ENCODE measurements at places on chromosomes 4 and X.

DNA sequence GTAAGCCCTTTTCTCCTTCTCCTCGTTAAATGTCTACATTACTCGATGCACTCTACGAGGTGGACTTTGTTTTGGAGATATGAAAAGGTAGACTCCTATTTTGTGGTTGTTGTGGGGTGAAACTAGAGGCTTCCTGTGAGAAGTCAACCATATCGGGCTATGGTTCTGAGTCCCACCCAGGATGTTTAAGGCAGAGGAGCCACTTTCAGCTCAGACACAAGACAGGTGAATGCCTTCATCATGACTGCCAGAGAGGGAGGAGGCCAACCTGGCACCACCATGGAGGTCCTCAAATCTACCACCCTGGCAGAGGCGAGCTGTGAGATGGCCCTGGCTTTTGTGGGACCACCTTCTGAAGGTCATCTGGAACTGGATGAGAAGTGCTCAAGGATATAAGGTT lies 154.4 kb upstream of the KLF3 start:
- DNase-seq = no peak

GRCh38 chr4:149292425-149293007 lies 523.1 kb downstream of the IQCM start:
- no peak for DNase-seq

GRCh38 chr4:114386637-114387233 lies 211.9 kb upstream of the UGT8 start:
- DNase-seq = no peak

DNA sequence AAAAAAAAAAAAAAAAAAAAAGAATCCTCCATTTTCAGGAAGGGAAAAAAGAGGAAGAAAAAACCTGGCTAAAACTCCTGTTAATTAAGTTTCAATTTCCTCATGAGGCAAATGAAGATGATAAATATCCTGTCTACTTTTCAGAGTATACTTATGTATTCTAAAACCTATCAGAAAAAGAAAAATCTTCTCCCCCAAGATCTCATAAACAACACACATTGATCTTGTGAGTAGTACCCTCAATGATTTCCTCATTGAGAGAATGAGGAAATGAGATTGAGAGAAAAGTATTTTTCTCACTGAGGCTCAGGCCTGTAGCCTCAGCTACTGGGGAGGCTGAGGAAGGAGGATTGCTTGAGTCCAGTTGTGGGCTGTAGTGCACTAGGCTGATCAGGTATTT lies 146.7 kb downstream of the TET2 start:
- no peak for DNase-seq

DNA sequence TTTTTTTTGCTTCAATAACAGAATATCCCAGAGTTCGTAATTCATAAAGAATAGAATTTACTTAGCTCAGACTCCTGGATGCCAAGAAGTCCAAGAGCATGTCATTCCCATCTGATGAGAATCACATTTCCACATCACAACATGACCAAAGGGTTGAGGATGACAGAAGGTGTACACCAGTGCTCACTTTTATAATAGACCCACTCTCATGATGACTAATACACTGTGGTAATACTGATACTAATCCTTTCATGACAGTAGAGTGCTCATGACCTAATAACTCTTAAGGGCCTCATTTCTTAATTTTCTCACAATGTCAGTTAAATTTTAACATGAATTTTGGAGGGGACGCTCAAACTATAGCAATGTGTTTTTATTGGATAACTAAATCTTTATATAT lies 69.2 kb downstream of the ZNF732 start:
- DNase-seq = no peak

DNA sequence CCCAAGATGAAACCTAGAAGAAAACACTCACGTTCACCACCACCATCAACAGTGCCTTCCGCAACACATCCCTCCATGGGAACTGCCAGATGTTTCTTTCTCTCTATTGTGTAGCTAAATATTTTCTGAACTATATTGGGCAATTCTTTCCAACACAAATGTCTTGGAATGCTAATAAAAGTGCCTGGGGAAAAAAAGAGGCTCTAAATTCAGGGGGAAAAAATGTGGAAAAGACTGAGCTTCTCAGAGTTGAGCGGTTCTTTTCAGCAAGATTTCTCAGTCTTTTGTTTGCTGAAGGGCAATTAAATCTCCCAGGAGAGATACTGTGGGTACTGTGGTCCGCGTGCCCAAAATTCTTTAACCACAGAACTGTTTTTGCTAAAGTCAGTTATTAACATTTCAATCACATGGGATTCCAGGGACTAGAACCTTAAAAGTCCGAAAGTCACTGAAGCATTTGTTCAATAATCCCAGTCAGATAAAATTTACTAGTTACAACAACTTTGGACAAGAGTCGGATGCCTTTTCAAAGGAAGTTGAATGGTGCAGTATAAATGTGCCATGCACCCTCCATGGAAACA lies 51.9 kb upstream of the DHRSX start:
- no peak for DNase-seq

DNA sequence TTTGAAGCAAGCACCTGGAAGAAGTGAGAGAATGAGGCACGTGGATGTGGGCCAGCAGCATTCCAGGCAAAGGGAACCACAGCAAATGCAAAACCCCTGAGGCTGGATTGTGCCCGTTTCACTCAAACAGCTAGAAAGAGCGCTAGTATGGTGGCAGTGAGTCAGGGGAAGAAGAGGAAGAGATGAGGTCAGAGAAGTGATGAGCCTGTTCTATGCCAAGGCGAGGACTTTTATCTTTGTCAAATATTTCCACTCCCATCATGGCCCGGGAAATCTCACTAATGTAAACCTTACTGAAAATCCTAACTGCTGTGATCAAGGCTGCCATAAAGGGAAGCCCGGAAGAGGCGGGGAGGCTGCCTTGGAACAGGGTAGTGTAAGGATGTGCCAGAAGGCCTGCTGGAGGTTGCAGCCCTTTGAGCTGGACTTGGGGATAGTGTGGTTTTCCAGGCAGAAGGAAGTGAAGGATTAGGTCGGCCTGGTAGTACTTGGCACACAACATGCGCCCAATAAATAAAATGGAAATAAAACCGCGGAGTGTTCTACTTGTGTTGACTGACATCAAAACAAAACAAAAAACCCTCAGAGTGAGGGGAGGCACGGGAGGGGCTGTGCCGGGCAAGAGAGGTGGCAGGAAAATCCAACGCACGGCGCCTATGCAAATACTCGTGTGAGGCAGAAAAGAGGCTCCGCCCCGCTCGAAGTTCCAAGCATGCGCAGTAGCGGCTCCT lies 1.2 kb upstream of the CDK16 start:
- DNase-seq = no peak

DNA sequence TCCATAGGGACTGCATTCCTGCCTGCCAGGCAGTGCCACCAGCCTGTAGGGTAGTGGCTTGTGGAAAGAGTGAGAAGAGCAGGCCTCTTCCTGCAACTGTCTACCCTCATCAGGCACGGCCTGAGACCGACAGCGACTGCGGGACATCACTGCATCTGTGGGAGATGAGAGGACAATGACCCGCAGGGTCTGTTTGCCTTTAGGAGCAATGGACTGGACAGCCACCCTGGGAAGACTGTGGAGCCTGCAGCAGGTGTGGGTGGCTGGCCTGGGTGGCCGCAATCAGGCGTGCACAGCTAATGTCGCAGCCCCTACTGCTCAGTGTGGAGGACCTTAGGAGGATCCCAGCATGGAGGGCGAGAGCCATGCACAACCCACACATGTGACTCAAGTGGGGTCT lies 227.9 kb downstream of the PTTG2 start:
- DNase-seq = no peak

DNA sequence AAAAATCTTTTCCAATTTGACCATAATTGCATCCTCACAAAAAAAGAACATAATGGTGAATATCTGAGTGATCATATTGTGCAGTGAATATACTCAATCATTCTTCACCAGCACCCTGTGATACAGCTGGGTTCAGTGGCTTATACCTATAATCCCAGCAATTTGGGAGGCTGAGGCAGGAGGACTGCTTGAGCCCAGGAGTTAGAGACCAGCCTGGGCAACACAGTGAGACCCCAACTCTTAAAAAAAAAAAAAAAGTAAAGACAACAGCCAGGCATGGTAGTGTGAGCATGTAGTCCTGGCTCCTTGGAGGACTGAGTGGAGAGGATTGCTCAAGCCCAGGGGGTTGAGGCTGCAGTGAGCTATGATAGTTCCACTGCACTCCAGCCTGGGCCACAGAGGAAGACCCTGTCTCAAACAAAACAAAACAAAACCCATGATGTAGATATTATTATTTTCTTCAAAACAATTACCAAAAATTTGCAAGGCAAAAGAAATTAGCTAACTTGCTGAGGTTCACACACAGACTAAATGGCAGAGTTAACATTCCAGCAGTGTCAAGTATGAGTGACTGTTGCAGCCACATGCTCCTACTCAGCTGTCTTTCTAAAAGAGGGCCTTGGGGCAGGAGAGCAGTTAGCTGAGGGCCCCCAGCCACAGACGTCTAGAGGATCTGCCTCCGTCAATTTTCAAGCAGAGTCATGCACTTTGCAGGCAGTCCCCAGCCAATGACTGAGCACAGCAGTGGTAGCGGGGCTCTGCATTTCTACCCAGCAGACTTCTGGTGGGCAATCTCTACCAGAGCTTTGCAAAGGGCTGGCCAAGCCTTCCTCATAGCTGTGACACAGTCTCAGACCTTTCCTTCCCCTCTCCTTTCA lies 33.4 kb downstream of the ADGRA3 start:
- no peak for DNase-seq

- no peak for DNase-seq
Measured at GRCh38 chr4:53804719-53805118, 213.4 kb upstream of the LNX1 start.

DNA sequence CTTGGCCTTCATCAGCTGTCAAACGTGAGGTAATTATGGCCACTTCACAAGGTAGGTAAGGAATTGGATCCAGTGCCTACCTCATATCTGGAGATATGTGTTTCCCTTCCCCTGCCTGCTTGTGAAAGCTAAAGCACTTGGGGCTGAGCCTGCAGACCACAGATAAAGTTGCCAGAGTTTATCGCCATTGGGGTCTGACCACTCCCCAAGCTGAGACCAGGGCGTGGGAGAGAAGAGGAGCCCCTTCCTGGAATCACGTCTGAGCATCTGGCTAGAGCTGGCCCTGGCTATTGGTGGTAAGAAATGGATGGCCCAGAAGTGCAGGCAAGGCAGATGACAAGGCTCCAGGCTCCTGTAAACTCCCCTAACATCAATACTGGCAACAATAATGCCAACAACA lies 2.7 kb downstream of the ALAS2 start:
- DNase-seq = no peak

- DNase-seq = no peak
Measured at GRCh38 chr4:23484689-23485088, 405.2 kb downstream of the PPARGC1A start.

DNA sequence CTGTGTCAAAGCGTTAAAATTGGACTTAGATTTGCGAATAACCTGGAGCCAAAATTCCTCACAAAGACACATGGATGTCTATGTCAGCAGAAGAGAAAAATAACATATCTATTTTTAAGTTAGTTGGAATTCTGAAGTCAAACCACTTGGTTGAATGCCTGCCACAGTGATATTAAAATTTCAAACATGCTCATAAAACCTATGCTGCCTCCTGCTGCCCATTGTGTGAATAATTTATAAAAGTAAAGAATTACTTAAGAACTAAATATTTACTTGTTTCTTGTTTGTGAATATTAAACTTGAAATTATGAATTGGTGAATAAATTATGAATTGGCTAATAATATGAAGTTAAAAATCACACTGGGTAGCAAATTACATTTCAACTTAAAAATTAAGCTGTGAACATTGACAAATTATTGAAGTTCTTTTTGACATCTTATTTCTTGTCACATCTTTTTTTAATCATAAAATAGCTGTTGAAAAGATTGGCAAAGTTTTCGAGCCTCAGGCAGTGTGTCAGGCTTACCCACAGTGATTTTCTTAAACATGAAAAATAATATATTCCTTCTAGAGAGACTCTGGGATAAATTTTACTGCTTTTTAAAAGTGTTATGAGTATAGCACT lies 35.4 kb downstream of the FABP2 start:
- DNase-seq = no peak

DNA sequence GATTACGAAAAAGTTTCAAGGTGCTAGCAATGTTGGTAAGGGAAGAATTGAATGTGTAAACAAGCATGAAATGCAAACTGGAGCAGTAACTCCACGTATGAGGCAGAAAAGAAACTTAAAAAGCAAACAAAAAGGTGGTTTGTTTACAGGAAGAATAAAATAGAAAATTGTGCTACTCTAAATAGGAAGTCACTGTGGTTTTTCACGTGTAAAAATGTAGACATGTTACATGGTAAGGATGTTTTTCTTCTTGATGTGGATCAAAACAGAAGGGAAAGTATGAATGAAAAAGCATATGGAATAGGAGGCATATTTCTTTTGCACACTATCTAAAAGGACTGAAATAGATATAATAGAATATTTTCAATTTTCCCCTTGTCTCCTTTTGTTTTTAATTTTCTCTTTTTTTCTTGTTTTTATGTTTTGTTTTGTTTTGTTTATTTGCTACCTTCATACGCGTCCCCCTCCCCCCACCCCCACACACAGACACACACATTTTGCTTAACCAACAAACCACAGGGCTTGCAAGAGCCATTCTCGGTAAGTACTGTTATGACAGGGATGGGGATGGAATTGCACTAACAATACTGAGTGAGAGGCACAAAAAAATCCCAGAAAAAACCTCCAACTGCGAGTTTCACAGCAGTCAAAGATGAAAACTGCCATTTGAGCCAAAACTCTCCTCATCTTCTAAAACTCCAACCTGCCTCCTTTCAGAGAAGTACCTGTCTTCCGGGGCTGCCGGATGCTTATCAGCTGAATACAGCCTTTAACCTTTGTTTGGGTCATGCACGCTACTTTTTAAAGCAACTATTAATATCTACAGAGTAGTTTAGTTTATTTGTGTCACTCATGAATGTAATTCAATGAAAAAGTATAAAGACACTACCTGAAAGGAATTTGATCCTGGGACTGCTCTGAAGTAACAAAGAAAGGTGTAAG lies 135.8 kb downstream of the IL15 start:
- DNase-seq = no peak

DNA sequence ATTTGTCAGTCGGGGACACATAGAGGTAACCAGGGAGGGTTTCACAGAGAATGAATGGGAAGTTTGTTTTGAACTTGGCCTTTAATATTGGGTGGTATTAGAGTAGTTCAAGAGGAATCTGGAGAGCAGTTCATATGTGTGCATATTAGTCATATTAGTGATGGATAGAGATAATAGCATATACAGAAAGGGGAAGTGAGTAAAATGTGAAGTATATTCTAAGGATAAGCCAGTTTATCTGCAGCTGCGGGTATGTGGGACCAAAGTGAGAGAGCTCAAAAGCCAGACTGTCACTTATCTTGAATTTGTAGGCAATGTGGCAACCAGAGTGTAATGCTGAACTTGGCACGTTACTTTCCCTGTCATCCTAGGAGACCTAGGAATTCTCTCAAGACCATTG lies 169.9 kb downstream of the AFF2 start:
- DNase-seq = no peak

DNA sequence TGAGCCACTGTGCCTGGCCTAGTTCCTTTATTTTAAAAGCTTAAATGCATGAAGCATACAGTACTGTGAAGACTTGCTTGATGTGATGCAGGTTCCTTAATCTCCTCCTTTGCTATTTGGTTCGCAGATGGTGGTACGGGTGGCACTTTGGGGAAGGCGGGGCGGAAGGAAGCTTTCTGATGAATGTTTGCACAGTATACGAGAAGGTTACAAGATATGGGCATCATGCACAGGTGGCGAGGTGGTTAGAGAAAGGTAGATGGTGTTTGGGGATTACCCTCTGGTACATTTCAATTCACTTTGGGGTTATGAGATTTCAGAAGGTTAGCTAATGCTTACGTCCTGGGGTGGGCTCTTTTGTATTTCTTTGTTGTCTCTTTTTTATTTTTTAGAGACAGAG lies 17.2 kb downstream of the RHOH start:
- no peak for DNase-seq

Measured in stimulated activated CD8-positive, alpha-beta memory T cell treated with anti-CD3 and anti-CD28 coated beads, Interleukin-7, amount 100 ng/mL, for 1 hour (primary cell).